ENCODE measurements at places on chromosomes 4 and X.
A peak's percentile ranks its signal among the peaks of the same experiment; 100 is the strongest.

- no peaks in the 10 kb centered on the region for H3K4me1 ChIP-seq
- H3K36me3 ChIP-seq: no peaks in the 10 kb centered on the region
- no peaks in the 10 kb centered on the region for H3K27me3 ChIP-seq
- no peak overlapping the region for H3K4me3 ChIP-seq
Observed at GRCh38 chrX:70979136-70979762, 48.4 kb upstream of the SLC7A3 start.

DNA sequence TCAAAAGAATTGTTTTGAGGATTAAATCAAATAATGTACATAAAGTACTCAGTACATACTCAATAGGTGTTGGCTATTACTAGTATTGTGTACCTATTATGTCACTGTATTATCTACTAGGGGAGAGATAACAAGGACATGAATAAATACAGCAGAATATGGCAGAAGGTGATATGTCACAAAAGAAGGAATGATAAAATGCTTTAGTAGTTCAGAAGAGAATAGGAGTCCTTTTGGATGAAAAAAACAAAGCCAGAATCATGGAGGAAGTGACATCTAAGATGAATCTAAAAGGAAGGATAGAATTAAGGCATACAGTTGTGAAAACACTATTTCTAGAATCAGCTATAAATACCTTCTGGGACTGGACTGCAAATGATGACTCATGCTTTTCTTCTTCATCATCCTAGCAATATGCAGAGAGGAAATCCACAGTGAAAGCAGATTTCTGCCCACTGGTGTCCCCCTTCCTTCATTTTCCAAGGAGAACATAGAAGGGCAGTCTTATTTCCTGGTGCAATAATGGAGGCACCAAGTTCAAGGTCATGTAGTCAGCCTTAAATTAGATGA lies 98.7 kb downstream of the GLUD2 start:
- H3K4me1 ChIP-seq: no peaks in the 10 kb centered on the region
- no peaks in the 10 kb centered on the region for H3K27me3 ChIP-seq
- no peak overlapping the region for H3K4me3 ChIP-seq
- H3K27ac ChIP-seq: no peak overlapping the region
- no peaks in the 10 kb centered on the region for H3K36me3 ChIP-seq

DNA sequence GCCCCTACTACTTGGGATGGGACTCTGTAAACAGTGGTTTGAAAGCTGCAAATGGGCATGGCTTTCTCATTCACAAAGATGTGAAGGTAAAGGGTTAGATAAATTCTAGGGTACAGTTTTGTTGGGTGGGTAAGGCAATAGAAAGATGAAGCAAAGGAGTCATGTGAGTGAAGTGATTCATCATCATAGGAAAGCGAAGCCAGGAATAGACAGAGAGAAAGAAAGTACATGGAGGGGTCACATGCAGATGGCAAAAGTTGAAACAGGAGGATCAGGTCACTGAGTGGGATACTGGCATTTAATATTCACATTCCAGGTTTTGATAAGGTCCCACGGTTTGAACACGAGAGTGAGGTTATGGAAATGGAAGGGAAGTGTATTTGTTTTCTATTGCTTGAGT lies 8.2 kb upstream of the ABCG2 start:
- H3K27ac ChIP-seq: no peak overlapping the region
- H3K4me3 ChIP-seq: no peak overlapping the region
- DNase-seq: no peak
- H3K36me3 ChIP-seq: no peaks in the 10 kb centered on the region

GRCh38 chr4:151409470-151410313 lies 716 bp downstream of the FHIP1A start:
- H3K27me3 ChIP-seq: no peaks in the 10 kb centered on the region
- H3K4me1 ChIP-seq: peaks cover 2% of the 10 kb centered on the region
- H3K27ac ChIP-seq: no peak overlapping the region
- peak overlapping the region; percentile 46 for H3K4me3 ChIP-seq

GRCh38 chr4:176622251-176622948 lies 170.3 kb downstream of the VEGFC start:
- no peak overlapping the region for H3K27ac ChIP-seq
- no peaks in the 10 kb centered on the region for H3K4me1 ChIP-seq
- no peak for DNase-seq
- H3K4me3 ChIP-seq: no peak overlapping the region

- no peaks in the 10 kb centered on the region for H3K4me1 ChIP-seq
- DNase-seq: no peak
- no peaks in the 10 kb centered on the region for H3K27me3 ChIP-seq
- no peak overlapping the region for H3K27ac ChIP-seq
- H3K4me3 ChIP-seq: no peak overlapping the region
Observed at GRCh38 chr4:135359128-135359527, 1157.5 kb upstream of the PABPC4L start.

DNA sequence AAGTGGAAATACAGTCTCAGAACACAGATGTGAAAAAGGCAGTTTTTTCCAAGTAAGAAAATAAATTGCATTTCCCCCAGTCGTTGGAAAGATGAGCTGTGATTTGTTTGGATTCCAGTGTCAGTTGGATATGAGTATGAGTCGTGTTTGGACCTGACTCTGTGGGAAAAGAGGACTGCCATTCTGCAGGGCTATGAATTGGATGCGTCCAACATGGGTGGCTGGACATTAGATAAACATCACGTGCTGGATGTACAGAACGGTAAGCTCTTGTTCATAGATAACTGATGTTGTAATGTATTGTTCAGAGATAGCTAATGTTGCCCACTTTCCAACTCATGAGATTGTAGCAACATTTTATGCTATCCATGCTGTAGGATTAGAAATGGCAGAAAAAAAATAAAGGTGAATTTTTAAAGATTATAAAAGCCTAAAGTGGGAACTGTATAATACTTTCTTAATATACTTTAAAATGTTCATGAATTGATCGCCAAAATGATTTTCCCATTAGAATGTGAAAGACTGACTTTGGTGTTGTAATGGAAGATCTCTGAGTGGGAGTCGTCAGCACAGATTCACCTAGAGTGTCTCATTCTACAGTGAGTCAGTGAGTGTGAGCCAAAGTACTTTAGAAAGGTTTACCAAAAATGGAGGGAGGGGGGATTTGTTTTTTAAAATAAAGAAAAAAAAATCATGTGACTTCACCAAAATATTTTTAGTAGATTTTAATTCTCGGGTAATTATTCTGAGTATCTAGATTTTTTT lies 178.7 kb downstream of the DCTD start:
- H3K4me1 ChIP-seq: no peaks in the 10 kb centered on the region
- H3K36me3 ChIP-seq: no peaks in the 10 kb centered on the region
- H3K27ac ChIP-seq: no peak overlapping the region
- H3K4me3 ChIP-seq: no peak overlapping the region
- no peaks in the 10 kb centered on the region for H3K27me3 ChIP-seq
- no peak for DNase-seq

- no peaks in the 10 kb centered on the region for H3K4me1 ChIP-seq
- no peak for DNase-seq
- no peak overlapping the region for H3K4me3 ChIP-seq
- no peaks in the 10 kb centered on the region for H3K27me3 ChIP-seq
Observed at GRCh38 chrX:17453788-17454187, 78.8 kb downstream of the NHS start.

GRCh38 chrX:96176921-96177320 lies 507.7 kb upstream of the DIAPH2 start:
- H3K27ac ChIP-seq: no peak overlapping the region
- H3K4me3 ChIP-seq: no peak overlapping the region
- no peak for DNase-seq
- no peaks in the 10 kb centered on the region for H3K27me3 ChIP-seq
- H3K4me1 ChIP-seq: no peaks in the 10 kb centered on the region

GRCh38 chr4:165288639-165289422 lies 38.6 kb upstream of the MSMO1 start:
- no peak for DNase-seq
- no peaks in the 10 kb centered on the region for H3K27me3 ChIP-seq
- H3K4me1 ChIP-seq: no peaks in the 10 kb centered on the region
- no peak overlapping the region for H3K4me3 ChIP-seq

GRCh38 chr4:76892601-76893000 lies 5.3 kb downstream of the SOWAHB start:
- H3K4me3 ChIP-seq: no peak overlapping the region
- no peak for DNase-seq
- no peaks in the 10 kb centered on the region for H3K4me1 ChIP-seq
- no peak overlapping the region for H3K27ac ChIP-seq
- H3K36me3 ChIP-seq: no peaks in the 10 kb centered on the region

DNA sequence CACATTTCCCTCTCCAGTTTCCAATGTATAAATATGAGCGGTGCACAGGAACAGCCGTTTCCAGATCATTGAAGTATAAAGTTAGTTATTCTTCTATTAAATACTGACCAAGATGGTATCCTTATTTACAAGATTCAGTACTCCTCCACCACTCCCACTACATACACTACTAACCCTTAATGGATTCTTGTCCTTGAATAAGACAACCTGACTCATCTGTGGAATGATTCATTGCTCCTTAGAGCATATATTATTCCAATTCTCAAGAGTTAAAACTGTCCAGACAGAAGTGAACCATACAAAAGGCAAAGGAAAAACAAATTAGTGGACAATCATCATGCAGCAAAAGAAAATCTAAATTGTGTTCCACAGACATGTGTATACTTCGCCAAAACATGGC lies 373.3 kb downstream of the IDS start:
- DNase-seq: no peak
- H3K27ac ChIP-seq: no peak overlapping the region
- no peak overlapping the region for H3K4me3 ChIP-seq
- H3K36me3 ChIP-seq: no peaks in the 10 kb centered on the region
- H3K27me3 ChIP-seq: no peaks in the 10 kb centered on the region

- 0 out of 2 replicates have a peak, but pooled peaks cover 4% of the 10 kb centered on the region for H3K4me1 ChIP-seq
- DNase-seq: no peak
- peaks cover 52% of the 10 kb centered on the region for H3K27me3 ChIP-seq
- no peak overlapping the region for H3K27ac ChIP-seq
- H3K4me3 ChIP-seq: peak overlapping the region; percentile 46
Observed at GRCh38 chr4:133151691-133152329, 2.7 kb downstream of the PCDH10 start.

- H3K36me3 ChIP-seq: no peaks in the 10 kb centered on the region
- no peaks in the 10 kb centered on the region for H3K4me1 ChIP-seq
Observed at GRCh38 chr4:26175006-26175786, 145.6 kb upstream of the RBPJ start.

DNA sequence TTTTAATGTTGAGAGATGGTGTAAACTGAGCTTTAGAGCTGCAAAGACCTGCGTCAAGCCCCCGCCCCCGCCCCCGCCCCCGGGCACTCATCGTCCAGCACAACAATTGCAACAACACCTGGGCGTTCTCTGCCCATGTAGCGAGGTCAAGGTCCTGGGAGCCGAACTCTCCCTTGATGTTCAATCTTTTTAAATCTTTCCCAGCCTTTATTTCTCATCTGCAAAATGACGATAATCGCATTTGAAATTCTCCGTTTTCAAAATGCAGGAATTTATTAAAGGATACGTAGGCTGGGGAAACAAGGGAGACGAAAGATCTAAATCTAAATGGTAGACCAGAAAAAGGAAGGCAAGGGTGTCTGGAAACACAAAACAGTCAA lies 648 bp upstream of the MSMO1 start:
- H3K4me3 ChIP-seq: peak overlapping the region; percentile 63
- H3K4me1 ChIP-seq: no peaks in the 10 kb centered on the region
- no peaks in the 10 kb centered on the region for H3K36me3 ChIP-seq
- no peaks in the 10 kb centered on the region for H3K27me3 ChIP-seq
- H3K27ac ChIP-seq: no peak overlapping the region

DNA sequence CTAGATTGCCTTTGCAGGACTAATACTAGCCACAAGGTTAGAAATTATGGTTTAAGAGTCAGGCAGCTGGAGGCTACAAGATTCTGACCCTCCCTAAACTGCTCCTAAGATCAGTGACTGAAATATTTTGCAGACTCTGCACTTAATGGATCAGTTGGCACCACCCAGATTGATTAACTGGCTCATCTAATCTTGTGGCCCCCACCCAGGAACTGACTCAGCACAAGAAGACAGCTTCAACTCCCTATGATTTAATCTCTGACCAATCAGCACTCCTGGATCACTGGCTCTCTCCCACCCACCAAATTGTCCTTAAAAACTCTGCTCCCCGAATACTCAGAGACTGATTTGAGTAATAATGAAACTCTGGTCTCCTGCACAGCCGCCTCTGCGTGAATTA lies 145.4 kb upstream of the LCORL start:
- H3K27me3 ChIP-seq: no peaks in the 10 kb centered on the region
- H3K27ac ChIP-seq: no peak overlapping the region
- no peaks in the 10 kb centered on the region for H3K4me1 ChIP-seq
- H3K4me3 ChIP-seq: no peak overlapping the region

DNA sequence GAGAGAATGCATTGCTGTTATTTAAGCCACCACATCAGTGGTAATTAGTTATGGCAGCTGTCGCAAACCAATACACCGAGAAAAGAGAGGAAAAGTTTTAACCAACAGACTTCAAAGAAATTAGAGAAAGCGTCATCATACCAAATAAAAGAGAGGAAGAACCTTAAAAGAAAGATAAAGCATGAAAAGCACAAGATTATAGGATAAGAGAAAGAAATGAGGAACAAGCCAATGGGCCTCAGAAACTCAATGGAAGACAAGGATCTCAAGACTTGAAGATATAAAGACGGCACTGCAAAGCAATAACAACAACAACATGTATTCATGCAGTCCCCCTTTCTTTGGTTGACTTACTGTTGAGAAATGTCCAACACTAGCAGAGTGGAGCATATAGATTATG lies 22.8 kb upstream of the ASMTL start:
- H3K4me1 ChIP-seq: no peaks in the 10 kb centered on the region
- H3K36me3 ChIP-seq: no peaks in the 10 kb centered on the region
- DNase-seq: no peak
- H3K27me3 ChIP-seq: no peaks in the 10 kb centered on the region
- no peak overlapping the region for H3K4me3 ChIP-seq

GRCh38 chr4:36914106-36914505 lies 330.4 kb upstream of the NWD2 start:
- no peaks in the 10 kb centered on the region for H3K4me1 ChIP-seq
- H3K36me3 ChIP-seq: no peaks in the 10 kb centered on the region
- H3K4me3 ChIP-seq: no peak overlapping the region
- H3K27me3 ChIP-seq: no peaks in the 10 kb centered on the region

DNA sequence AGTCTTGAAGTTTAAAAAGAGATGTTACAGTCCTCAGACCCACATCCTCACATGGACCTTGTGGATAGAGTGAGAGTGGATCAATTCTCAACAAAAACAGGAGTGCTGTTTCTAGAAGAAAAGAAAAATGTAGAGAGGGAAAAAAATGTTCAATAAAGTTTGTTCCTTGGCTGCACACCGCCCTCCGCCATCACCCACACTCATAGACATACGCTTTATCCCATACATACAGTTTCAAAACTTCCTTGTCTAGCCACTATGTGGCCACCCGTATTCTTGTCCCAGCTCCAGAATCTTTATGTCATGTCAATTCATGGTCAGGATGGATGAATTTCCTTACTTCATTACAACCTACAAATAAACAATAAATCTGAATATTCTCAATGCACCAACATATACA lies 23.5 kb upstream of the ELF2 start:
- no peak overlapping the region for H3K4me3 ChIP-seq
- H3K36me3 ChIP-seq: no peaks in the 10 kb centered on the region
- DNase-seq: no peak
- no peaks in the 10 kb centered on the region for H3K4me1 ChIP-seq
- H3K27ac ChIP-seq: no peak overlapping the region
- no peaks in the 10 kb centered on the region for H3K27me3 ChIP-seq

- no peaks in the 10 kb centered on the region for H3K4me1 ChIP-seq
- no peaks in the 10 kb centered on the region for H3K36me3 ChIP-seq
- no peaks in the 10 kb centered on the region for H3K27me3 ChIP-seq
- no peak for DNase-seq
Observed at GRCh38 chr4:78774417-78774816, 1.7 kb upstream of the BMP2K start.

Data from iPS DF 6.9 (cell line).